ENCODE measurements at places on chromosomes 3 and 15.

- DNase-seq, result no peak
These were observed 6.5 kb upstream of the SYNM start for GRCh38 chr15:99098426-99098825.

GRCh38 chr3:17491601-17492000, 250.8 kb downstream of the TBC1D5 start:
- no peak for DNase-seq

GRCh38 chr15:40072216-40072990, 33.4 kb upstream of the SRP14 start:
- no peak for DNase-seq

DNA sequence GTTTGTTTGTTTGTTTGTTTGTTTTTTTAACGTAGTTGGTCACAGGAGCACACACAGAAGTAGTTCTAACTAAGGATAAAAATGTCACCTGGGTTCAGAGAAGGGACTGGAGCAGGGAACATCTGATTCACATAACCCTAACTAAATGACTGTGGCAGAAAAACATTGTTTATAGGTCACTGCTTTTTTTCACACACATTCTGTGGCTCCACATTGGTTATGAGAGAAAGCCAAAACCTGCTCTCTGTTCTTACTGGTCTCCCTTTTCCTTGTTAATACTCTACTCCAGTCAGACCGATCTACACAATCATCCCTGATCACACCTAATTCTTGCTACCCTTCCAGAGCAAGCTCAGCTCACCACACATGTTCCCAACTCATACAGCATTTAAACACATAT, 190.4 kb upstream of the ICE2 start:
- DNase-seq, result no peak

GRCh38 chr15:92343924-92344643, 49.6 kb upstream of the ST8SIA2 start:
- DNase-seq, result no peak

- no peak for DNase-seq
These were observed 13.6 kb upstream of the TBL1XR1 start for GRCh38 chr3:177210744-177211502.
